Germinal center (tissue), 1 donor: ENCODE measurements at places on chromosomes 3 and 15.

GRCh38 chr3:11170052-11170770, 15.9 kb downstream of the HRH1 start:
- no peak for DNase-seq

GRCh38 chr3:39187372-39188155, 4.8 kb downstream of the XIRP1 start:
- DNase-seq, result no peak

DNA sequence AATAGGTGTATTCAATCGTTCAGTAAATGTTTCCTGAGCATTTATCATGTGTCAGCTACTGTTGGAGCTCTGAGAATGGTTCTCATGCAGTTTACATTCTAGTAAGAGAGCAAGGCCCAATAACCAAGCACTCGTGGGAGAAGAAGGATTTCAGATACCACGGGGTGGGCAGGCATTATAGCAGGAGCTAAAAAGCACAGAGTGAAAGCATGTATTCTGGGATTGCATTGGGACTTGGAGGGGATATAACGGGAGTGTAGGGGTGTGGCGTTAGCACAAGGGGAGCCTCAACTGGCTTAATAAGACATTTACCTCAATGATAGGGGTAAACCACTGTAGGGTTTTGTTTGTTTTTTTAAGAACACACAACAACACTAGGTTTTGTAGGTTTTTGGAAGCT, 1.6 kb upstream of the SIAH2 start:
- DNase-seq, result no peak

GRCh38 chr15:54576298-54576935, 598.2 kb downstream of the UNC13C start:
- no peak for DNase-seq

GRCh38 chr3:178703268-178703975, 167.2 kb downstream of the KCNMB2 start:
- DNase-seq, result no peak
